ENCODE measurements at places on chromosomes 4 and X.

- no peak for DNase-seq
Measured at GRCh38 chrX:48940404-48940955, 16.9 kb downstream of the OTUD5 start.

- peak; percentile 59 for DNase-seq
Measured at GRCh38 chr4:119598521-119598920, 30.1 kb downstream of the PDE5A start.

GRCh38 chr4:36747277-36748129, 466.1 kb downstream of the DTHD1 start:
- no peak for DNase-seq

GRCh38 chr4:105807496-105807895, 87.8 kb upstream of the NPNT start:
- DNase-seq: no peak

GRCh38 chr4:4559596-4559995, 17.7 kb upstream of the STX18 start:
- DNase-seq: no peak

DNA sequence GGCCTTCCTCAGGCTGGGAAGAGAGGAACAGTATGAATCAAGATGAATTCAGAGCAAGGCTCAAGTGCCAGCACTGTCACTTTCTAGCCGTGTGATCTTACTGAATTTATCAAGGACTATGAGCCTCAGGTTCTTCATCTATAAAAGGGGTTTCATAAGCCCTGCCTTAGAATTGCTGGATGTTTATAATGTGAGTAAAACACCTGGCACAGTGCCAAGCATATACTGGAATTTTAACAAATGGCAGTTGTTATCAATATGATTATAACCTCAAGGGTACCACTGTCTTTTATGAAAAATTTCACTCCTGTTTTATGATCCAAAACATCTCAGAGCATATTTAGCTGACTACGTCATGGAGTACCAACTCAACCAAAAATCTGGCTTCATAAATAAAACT, 4.0 kb downstream of the MAGEC2 start:
- no peak for DNase-seq

DNA sequence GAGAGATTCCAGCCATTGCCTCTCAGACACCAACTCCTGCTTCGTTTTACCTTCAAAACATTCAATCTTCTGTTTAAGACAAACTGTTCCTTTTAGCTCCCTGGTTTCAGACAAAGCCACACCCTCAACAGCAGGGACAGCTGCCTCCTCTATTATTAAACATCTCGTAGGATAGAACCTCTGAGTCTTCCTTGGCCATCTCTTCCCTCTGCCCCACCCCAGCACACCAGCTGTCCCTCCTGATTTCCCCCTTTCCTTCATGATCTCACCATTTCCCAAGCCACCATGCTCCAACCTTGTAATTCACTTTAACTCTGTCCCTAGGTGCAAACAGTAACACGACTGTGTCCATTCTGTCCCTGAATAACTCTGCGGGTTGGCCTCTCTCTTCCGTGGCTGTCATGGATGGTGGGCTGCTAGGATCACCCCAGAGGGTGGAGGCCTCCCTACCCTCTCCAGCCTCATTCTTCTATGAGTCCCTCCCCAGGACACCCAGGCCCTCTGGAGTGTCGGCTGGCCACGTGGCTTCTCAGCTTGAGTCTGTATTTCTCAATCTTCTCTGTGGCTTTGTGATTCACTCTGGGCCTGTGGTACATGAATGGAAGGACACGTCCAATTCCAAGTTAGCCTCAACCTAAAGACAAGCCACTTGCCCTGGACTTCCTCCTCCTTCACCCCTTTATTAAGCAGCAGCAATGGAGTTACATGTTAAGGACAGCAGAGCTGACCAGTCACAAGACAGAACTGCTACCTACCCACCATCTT, 349.9 kb downstream of the FBXW7 start:
- no peak for DNase-seq

DNA sequence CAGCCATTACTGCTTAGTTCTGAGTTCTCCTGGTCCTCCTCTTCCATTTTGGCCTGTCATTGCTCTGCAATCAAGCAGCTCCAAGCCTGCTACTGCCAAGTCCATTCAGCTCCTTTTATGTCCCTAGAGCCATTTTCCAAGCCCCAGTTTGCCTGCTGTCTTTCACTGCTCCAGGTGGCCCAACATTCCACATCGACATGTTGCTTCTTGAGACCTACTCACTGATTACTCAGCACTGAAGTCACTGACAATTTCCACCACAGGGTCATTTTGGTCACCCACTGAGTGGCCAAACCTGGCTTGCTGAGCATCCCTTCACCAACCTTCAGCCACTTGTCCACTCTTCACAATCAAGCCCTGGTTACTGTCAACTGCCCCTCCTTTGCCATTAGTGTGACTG, 27.2 kb downstream of the LRIT3 start:
- DNase-seq: no peak

- DNase-seq: no peak
Measured at GRCh38 chr4:71404049-71404448, 65.2 kb downstream of the SLC4A4 start.

- peak; percentile 88 for DNase-seq
Measured at GRCh38 chrX:124651031-124651430, 304.7 kb downstream of the SH2D1A start.

GRCh38 chr4:79682801-79683530, 274.9 kb upstream of the GK2 start:
- no peak for DNase-seq

DNA sequence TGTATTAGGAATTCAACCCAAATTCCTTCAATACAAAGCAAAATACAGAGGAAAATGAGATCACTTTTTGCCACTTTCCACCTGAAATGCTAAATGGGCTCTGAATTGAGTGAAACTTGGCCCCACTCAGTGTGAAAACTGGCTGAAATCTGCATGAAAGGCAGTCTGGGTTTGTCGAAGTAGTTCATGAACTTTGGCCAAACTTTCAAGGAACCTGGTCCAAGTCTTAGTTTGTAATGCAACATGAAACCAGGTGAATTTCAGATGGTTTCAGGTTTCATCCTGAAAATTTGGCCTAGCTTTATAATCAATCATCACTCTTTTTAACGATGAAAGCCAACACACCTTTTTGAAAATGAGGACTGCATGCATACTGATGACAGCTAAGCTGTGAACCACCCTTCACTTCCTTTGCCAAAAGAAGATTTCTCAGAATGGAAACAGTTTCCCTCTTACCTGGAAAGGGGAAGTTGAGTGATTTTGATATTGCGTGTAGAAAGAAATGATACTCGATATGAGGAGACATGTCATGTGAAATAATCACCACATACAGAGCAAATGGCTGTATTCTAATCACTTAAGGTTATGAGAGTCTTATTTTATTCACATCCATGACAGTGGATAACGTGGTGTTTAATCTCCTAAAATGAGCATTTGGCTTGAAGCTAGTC, 209.9 kb upstream of the ETNPPL start:
- DNase-seq: no peak

GRCh38 chr4:26175006-26175786, 145.6 kb upstream of the RBPJ start:
- peak; percentile 3 for DNase-seq

DNA sequence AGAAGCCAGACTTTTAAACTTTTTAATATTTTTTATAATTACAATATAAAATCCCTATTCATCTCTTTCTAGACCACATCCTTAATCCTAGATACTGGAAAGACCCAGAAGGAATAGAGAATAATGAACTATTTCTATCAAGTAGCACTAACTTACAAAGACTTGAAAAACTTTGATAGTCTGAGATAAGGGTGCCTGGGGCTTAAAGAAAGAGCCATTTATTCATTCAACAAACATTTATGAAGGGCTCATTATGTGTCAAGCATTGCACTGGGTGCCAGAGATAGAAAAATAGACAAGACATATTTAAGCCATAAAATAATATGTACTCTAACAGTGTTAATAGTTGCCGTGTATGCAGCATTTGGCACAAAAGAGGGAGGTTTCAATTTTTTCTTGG, 178.0 kb upstream of the EMCN start:
- no peak for DNase-seq

- peak; percentile 2 for DNase-seq
Measured at GRCh38 chr4:24763631-24764297, 31.6 kb upstream of the SOD3 start.

GRCh38 chrX:140092121-140092520, 126.8 kb upstream of the CXorf66 start:
- DNase-seq: no peak

DNA sequence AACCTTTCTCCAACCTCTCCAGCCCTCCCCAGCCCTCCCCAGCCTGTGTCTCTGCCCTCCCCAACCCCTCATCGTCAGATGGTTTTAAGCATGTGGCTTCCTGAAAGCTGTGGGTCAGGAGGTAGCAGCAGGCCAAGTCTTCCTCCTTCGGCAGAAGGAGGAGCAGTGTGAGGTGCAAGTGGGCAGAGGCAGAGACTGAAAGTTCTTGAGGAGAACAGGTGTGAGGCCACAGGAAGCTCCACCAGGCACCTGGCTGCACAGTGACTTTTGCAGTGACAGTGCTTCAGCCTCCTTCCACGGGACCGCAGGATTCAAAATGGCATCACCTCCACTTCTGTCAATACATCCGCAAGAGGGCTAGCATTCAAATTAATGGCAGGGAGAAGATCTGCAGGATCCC, 203.9 kb upstream of the LEF1 start:
- no peak for DNase-seq

- peak; percentile 61 for DNase-seq
Measured at GRCh38 chr4:131091896-131092295, 1995.9 kb downstream of the C4orf33 start.

DNA sequence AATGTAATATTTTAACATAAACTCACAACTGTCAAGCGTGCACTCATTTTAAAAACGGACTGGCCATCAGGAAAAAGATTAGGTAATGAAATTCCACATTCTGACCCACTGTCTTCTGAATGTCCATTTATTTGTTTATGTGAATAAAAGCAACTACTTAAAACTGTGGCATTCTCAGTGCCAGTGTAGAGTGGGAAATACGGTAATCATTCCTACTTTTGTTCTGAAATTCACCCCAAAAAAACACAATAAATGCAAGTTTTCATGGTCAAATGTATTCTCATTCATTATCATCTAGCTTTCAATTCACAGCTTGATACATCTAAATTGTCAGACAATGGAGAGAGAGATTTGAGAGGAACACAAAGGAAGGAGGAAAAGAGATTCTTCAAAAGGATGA, 260.9 kb downstream of the DCHS2 start:
- DNase-seq: no peak

DNA sequence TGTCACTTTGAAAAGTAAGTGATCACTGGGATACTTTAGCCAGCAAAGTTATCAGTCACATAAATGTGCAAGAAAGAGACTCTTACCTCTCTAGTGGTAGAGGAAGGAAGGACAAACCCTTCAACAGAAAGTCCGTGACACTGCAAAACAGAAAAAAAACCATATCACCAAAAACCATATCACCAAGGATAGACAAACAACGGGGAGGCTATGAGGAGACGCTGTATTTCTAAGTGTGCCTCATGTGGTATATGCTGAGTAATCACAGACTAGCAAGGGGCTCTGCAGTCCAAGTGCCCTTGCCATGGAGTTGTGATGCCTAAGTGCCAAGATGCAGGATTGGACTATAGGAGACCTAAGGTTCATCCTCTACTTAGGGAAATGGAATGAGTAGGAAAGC, 11.5 kb upstream of the HDAC8 start:
- no peak for DNase-seq

DNA sequence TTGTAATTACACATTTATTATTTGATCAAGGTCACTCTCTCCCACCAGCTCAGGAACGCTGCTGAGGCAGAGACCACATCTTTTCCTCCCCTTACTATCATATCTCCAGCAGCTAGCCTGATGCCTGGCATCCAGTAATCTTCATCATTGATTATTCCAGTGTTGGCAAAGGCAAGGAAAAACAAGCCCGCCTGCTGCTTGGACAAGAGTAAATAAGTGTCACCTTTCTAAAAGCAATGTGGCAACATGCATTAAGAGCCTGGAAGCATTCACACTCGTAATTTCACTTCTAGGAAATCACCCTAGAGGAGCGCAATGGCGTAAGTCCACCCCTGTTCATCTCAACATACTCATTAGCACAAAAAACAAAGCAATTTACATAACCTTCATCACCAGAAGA, 54.8 kb downstream of the APLN start:
- DNase-seq: no peak

DNA sequence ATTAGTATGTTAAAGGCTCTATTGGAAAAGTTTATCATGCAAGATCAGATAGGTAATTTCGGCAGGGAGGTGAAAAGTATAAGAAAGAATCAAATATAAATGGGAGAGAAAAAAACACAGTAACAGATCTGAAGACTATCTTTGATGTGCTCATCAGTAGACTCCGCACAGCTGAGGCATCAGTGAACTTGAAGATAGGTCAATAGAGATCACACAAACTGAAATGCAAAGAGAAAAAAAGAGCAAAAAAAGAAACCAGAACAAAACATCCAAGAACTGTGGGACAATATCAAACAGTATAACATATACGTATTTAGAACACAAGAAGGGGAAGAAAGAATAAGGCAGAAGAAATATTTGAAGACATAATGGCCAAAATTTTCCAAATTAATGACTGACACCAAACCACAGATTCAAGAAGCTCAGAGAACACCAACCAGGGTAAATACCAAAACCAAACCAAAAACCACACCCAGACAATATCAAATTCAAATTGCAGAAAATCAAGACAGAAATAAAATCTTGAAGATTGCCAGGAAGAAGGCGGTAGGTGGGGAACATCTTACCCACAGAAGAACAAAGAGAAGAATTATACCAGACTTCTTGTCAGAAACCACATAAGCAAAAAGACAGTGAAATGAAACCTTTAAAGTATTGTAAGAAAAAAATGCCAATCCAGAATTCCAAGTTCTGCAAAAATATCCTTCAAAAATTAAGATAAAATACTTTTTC, 29.1 kb downstream of the PFKFB1 start:
- no peak for DNase-seq

- no peak for DNase-seq
Measured at GRCh38 chr4:94588896-94589693, 137.4 kb downstream of the PDLIM5 start.
